Mesendoderm (in vitro differentiated cells): ENCODE measurements at places on chromosomes 7 and 10.

GRCh38 chr10:12165036-12165435 lies 30.7 kb downstream of the NUDT5 start:
- DNase-seq, result no peak

DNA sequence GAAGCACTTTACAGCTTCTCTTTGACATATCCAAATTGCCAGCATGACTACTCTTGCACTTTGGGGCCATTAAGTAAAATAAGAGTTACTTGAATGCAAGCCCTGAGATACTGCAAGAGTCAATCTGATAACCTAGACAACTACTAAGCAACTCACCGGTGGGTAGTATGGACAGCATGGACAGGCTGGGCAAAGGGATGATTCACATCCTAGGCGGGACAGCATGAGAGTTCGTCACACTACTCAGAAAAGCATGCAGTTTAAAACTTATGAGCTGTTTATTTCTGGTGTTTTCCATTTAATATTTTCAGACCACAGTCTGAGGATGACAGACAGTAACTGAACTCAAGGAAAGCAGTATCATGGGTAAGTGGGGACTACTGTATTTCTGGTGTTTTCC lies 84.0 kb downstream of the ORC5 start:
- no peak for DNase-seq

DNA sequence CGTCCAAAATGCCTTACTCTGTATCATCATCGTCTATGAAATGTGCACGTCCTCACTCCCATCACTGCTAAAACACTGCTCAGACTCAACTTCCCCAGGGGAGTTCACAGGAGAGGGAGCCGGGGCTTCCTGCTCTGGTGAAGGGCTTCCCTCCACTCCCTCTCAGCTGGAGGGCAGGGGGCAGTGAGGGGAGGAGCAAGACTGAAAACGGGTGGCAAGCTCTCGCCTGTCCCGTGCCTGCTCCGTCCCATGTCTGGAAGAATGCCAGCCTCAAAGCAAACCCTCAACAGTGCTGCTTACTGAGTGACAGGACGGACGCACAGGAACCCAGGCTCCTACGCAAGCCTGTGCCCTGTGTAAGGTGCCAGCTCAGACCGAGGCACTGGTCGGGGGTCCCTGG lies 25.1 kb downstream of the PRKAG2 start:
- no peak for DNase-seq

- DNase-seq, result no peak
Observed at GRCh38 chr10:54843085-54843646, 42.1 kb upstream of the PCDH15 start.

DNA sequence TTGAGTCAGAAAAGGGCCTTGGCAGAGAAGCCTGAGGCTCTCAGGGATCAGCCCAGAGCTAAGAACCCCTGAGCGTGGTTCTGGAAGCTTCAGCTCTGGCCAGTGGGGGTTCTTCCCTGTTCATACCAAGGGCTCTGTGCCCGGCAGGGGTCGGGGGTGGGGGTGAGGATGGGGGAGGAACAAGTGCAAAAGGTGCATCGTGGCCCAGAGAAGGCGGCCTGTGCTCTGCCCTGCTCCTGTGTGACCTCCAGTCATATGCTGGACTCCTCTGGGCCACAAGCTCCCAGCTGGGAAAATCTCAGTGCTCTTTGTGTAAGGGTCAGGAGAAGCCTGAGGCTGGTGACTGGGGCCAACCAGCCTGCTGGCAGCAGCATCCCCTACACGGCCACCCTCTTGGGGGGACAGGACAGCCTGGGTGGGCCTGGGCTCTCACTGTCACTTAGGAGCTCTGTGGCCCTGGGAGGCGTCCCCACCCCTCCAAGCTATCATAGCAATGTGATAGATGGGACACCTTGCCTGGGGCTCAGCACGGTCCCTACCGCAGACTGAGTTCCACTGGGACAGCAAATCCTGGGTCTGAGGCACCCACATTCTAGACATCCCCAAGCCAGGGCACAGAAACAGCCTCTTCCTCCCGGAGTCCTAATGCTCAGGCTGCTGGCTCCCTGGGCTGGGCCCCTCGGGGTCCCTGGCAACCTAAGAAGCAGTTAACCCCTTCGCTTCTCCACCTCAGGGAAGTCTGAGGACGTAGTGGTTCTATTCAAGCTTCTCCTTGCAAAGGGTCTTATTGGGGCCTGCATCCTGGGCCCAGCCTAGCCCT lies 2.5 kb downstream of the MMRN2 start:
- no peak for DNase-seq

DNA sequence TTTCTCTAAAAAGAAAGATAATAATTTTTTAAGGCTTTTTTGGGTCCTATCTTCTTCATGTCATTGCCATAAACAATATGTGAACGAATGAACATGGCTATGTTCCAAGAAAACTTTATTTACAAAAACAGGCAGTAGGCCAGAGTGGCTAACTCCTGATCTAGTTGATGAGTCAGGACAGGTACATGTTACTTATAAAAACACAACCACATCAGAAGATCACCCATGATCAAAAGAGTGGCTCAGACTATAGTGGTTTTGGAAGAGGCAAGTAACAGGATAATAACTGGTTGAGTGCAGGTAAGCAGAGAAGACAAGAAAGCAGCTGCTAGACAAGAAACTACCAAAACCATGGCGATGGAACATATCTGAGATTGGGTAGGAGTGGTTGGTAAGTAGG lies 468.7 kb downstream of the KCNMA1 start:
- no peak for DNase-seq

DNA sequence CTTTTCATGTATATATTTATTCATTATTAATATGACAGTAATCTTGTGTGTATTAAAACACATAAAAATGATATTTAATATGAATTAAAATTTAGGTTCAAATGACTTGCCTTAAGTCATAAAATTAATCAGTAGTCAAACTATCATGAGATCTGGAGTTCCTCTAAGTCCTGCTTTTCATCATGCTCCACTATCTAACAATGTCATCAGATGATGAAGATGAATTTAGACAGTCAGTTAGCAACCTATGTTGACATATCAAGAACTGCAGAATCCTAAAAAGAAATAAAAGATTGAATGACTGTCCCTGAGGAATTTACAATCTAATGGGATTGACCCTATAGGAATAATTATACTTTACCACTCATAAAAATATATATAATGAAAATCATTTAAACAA lies 7.1 kb downstream of the CABCOCO1 start:
- DNase-seq, result no peak

DNA sequence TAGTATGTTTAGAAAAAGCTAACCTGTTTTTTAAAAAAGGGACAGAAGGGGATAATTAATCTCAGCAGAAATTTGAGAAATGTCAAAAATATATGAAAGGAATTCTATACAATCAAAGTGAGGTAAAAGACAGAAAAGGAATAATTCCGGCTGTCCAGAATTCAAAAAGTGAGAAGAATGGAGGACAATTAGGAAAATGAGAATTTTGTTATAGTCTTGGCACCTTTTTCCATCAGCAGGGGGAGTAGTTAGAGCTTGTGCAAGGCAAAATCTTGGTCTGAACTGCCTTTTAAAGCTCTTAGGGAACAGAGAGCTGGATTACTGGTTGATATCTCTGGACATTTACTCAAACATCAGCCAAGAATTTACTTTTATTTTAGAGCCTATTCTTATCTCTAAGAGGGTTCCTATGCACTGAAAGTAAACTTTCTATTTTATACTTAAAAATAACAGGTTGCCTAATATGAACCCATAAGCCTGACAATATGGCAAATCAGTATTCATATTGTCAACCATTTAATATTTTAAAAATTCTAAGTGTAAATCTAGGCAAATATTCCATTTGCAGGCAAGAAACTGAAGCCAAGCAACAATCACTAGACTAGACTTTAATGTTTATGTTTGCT lies 185.6 kb downstream of the ANK3 start:
- peak; percentile 29 for DNase-seq

DNA sequence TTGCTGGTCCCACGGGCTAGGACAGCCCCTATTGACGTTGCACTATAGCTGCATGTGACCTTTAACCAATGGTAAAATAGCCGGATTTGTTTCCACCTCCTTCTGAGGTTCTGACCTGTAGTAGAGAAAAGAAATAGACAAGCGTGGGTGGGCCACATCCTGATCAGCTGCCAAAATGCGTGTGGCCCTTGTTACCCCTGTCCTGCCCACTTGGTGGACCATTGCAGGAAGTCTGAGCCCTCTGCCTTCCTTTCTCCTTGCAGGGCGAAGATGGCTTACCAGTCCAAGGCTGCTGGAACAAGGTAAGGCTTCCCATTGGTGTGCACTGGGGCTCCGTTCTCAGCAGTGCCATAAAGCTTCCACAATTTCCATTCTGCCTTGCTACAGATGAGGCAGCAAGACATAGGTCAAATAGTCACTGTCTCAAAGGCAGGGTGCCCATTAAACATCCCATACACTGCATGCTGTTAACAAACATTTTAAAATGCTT lies 95.9 kb upstream of the MACROH2A2 start:
- no peak for DNase-seq

DNA sequence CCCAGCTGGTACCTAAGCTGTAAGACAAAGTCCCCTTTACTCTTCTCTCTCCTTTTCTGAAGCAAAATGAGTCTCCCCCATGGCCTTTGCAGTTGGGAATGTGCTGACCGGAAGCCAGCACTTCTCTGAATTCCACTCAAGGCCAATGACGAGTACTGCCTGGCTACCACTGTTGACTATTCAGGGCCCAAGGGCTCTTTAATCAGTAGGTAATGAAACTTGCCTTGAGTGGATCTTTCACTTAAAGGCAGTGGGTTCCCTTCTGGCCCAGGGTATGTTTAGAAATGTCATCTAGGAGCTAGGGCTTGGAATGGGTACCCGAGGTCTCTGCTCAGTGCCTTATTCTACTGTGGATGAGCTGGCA lies 197.1 kb downstream of the BBS9 start:
- DNase-seq, result no peak

DNA sequence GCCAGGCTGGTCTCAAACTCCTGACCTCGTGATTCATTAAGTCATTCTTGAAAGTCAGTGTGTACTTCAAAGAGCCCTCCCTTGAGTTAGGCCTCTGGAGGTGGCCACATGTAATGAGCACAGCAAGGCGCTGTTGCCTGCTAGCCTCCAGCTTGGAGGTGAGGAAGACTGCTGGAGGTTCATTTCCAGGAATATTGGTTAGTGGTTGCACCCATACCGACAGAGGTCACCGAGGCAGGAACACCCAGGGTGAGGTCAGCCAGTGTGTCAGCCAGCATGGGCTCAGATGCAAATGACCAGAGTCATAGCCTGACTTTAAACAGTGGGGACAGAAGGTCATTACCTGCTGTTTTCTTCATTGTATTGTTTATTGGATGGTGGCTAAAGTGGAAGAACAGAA lies 85.0 kb downstream of the PLPP4 start:
- no peak for DNase-seq

DNA sequence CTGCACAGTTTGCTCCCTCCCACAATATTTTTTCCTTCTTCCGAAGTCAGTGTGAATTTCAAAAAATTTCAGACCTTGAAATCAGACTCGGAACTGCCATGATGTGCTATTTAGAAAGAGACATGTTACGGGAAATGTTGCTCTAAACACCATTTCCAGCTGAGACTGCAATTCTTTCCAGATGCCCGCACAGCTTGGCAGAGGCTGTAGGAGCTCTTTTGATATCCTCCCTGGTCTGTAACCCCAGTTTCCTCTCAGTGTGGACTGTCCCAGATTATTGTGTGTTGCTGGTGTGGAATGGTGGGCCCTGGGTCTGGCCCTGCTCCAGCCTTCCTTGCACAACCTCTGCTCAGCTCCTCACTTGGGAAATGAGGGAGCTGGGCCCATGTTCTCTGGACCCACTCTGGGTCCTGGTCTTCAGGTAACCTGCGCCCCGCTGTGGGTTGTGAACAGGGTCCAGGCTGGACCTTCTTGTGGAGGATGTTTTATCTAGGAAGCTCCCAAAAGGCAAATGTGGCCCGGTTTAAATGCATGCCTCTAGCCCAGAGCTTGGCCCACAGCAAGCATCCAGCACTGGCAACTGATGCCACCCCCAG lies 172.8 kb upstream of the CXCL12 start:
- DNase-seq, result no peak

DNA sequence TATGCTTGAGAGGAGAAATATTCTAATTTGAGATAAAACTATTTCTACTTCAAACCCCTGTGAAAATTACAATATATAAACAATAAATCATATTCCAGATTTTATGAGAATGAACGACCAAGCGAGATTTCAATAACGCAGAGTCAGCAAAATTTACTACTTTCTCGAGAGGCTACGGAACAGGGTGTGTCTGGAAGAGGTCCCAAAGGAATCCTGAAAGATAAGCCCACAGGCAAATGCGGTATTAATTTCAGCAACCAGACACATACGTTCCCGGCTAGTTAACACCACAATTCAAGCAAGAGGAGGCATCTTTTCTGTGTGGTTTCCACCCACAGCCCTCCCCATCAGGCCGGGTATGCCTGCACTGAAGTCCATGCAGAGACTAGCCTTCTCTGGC lies 26.4 kb downstream of the BEND7 start:
- no peak for DNase-seq

- DNase-seq, result no peak
Observed at GRCh38 chr7:12357508-12357907, 46.2 kb downstream of the VWDE start.

GRCh38 chr7:157043745-157044144 lies 33.3 kb upstream of the MNX1 start:
- DNase-seq, result no peak

- no peak for DNase-seq
Observed at GRCh38 chr7:18402488-18403183, 92.9 kb upstream of the HDAC9 start.

GRCh38 chr10:65566906-65567305 lies 1358.9 kb upstream of the LRRTM3 start:
- no peak for DNase-seq

DNA sequence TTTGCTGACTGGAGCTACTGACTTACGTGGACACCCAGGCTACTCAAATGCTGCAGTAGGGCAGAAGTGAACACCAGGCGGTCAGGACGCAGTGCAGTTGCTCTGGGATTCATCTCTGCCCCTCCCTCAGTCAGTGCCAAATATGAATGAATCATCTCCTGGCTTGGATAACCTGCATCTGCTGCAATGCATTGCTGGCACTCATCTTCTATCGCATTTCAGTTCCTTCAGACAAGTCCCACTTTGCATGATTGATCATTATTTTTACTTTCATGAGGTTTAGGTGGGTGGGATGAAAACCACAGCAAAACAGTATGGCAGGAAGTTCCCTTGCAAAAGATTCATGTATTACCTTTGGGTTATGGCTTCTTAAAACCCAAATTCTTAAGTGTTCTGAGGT lies 224.6 kb upstream of the NRP1 start:
- no peak for DNase-seq

DNA sequence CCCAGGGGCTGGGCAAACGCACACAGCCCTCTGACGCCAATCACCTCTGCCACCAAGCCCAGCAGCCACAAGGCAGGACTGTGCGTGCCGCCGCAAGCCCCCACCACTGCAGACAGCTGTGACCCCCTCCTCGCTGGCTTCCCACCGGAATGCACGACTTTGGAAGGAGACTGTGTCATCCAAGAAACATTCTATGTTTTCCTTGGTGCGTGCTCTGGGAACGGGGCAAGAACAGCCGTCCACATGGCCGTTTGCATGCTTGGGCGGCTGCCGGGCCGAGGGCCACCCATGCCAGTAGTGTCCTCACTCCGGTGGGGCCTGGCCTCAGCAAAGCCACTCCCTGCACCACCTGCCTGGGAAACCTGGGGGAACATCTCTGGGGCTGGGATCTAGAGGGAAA lies 17.6 kb upstream of the ELN start:
- DNase-seq, result no peak
